ENCODE measurements at places on chromosomes 11 and 22.
A peak's percentile ranks its signal among the peaks of the same experiment; 100 is the strongest.

- H3K36me3 ChIP-seq = no peaks in the 10 kb centered on the region
- DNase-seq = no peak
- no peaks in the 10 kb centered on the region for H3K27me3 ChIP-seq
Observed at GRCh38 chr11:15903246-15903645, 453.1 kb downstream of the SOX6 start.

DNA sequence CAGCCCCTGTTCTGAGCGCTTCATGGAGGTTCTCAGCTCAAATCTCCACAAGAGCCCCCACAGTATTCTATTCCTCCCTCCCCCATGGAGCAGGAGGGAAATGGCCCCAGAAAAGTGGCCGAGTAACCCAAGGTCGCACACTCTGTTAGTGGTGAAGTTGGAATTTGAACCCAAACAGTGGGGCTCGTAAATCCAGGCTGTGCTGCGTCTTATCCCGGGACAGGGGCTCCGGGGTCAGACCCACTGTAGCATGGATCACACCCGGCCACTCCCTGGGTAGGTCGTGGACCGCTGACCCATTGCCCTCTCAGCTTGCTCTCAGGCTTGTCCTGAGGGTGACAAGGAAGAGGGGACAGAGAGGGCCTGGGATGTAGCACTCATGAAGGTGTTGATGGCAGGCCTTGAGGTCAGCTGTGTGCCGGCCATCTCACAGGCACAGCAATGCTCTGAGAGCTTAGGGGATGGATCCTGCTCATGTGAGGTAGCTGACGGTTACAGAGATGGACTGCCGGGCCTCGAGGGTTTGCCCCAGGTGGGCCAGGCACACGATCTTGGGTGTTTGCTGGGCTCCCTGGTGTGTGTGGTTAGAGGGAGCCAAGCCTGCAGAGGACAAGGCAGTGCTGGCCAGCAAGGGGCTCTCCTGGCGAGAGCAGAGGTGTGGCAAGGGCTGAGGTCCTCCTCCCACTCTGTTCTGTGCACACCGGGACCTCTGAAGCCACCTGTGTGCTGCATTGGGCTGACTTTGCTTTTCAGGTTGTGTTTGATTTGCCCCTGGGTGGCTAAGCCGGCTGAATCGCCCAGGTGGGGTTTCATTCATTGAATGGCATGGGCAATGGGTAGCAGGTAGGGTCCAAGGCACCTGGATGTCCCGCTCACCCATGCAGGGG lies 2.3 kb upstream of the FGF19 start:
- no peaks in the 10 kb centered on the region for H3K4me1 ChIP-seq
- peaks cover 8% of the 10 kb centered on the region for H3K27me3 ChIP-seq
- no peak for DNase-seq
- H3K27ac ChIP-seq = no peak overlapping the region
- H3K4me3 ChIP-seq = no peak overlapping the region
- no peaks in the 10 kb centered on the region for H3K36me3 ChIP-seq

GRCh38 chr11:97409141-97409540 lies 1019.3 kb downstream of the JRKL start:
- no peak overlapping the region for H3K4me3 ChIP-seq
- no peaks in the 10 kb centered on the region for H3K4me1 ChIP-seq
- H3K27ac ChIP-seq = no peak overlapping the region
- no peaks in the 10 kb centered on the region for H3K36me3 ChIP-seq
- DNase-seq = no peak

DNA sequence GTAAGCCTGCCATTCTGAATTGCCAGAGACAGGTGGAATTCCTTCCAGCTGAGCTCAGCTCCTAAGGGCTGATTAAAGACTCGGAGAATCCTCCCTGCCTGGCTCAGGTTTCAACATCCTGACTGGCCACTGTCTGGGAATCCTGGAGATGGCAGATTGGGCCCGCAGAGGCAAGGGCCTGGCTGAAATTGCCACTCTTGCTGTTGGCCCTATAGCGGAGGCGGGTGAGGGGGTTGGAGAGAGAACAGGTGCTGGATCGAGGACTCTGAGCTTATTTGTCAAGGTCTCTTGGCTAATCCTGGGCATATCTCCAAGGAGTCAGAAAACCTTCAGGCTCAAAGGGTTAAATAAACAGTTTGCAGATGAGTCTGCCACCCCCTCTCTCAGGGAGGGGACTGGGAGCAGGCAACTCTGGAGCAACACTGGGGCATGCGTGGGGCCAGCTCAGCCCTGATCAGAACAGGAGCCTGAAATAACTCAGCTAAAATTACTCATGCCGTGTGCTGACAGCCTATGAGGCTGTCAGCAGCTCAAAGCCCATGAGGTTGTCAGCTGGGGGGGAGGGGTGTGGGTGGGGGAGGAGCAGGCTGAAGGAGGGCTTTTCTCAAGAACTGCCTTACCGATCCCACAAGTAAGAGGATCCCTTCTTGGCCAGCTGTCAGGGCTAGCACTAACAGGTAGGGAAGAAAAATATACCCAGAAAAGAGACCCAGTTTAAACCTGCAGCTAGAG lies 14.7 kb upstream of the MFRP start:
- peaks cover 39% of the 10 kb centered on the region for H3K4me1 ChIP-seq
- peak overlapping the region; percentile 81 for H3K4me3 ChIP-seq
- H3K36me3 ChIP-seq = peaks cover 19% of the 10 kb centered on the region
- H3K27ac ChIP-seq = peak overlapping the region; percentile 95
- peak; percentile 94 for DNase-seq
- H3K27me3 ChIP-seq = no peaks in the 10 kb centered on the region

DNA sequence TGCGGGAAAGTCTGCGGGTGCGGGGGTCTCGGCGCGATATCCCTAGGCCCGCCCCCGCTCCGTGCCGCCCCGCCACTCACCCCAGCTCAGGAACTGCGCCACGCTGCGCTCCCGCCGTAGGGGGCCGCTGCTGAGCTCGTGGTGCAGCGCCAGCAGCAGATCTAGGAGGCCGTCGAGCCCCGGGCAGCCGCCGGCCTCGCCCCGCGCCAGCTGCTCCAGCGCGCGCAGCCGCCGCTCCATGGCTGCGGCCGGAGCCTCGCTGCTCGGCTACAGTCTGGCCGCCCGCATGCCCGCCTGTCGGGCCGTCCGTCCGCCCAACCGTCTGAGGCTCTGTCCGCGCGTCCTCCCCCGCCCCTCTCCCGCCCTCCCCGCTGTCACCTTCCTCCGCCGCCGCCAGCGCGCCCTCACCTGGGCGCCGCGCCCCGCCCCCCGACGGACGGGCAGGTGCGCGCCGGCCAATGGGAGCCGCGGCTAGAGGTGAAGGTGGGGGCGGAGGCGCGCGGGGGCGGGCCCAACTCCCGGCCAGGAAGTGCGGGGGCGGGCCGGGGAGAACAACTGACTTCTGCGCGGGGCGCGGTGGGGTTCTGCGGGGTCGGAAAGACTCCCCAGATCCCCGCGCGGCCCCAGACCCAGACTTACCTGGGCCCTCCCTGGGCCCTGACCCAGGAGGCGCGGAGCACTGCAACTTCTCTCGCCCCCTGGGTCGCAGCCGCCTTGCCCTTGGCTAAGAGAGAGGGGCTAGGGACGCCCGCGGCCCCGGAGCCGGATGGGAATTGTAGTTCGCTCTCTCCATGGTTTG lies at the start of gene CDC42BPG:
CDC42BPG (minus strand) TSS at position 324 of the 799 bp plus-strand sequence; CDS start at position 240, 84 bp downstream.
- no peaks in the 10 kb centered on the region for H3K27me3 ChIP-seq
- peaks cover 3% of the 10 kb centered on the region for H3K36me3 ChIP-seq
- peak within 1 kb of the TSS; percentile 72 for H3K4me3 ChIP-seq
- peaks cover 20% of the 10 kb centered on the region for H3K4me1 ChIP-seq
- peak within 1 kb of the TSS; percentile 67 for H3K27ac ChIP-seq

DNA sequence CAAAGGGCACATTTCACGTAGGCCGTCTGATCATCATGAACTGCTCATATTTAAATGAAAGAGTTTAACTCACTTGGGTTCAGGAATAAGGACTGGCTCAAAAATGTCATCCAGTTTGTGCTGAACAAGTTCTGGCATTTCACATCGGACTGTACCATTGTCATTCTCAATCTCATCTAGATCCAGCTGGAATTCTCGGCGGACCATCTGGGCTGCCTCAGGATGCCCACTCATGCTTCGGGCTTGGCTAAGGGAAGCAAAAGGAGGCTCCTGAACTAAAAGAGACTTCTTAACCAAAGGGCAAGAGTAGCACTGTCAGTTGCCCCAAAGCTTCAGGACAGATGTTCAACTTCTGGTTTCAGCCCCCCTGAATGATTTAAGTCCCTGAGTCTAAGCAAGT lies 40.2 kb downstream of the F2 start:
- peaks cover 25% of the 10 kb centered on the region for H3K36me3 ChIP-seq
- H3K27me3 ChIP-seq = no peaks in the 10 kb centered on the region
- H3K27ac ChIP-seq = no peak overlapping the region
- no peak overlapping the region for H3K4me3 ChIP-seq

GRCh38 chr11:23570828-23571227 lies 710.6 kb upstream of the CCDC179 start:
- H3K4me3 ChIP-seq = no peak overlapping the region

- peak; percentile 75 for DNase-seq
- H3K27me3 ChIP-seq = no peaks in the 10 kb centered on the region
- no peaks in the 10 kb centered on the region for H3K36me3 ChIP-seq
- no peak overlapping the region for H3K27ac ChIP-seq
- no peak overlapping the region for H3K4me3 ChIP-seq
Observed at GRCh38 chr11:2839395-2839943, 46.1 kb downstream of the CDKN1C start.

- H3K4me3 ChIP-seq = no peak overlapping the region
- H3K36me3 ChIP-seq = no peaks in the 10 kb centered on the region
- H3K27ac ChIP-seq = no peak overlapping the region
- no peaks in the 10 kb centered on the region for H3K4me1 ChIP-seq
Observed at GRCh38 chr11:19597206-19597605, 115.4 kb upstream of the NAV2 start.

DNA sequence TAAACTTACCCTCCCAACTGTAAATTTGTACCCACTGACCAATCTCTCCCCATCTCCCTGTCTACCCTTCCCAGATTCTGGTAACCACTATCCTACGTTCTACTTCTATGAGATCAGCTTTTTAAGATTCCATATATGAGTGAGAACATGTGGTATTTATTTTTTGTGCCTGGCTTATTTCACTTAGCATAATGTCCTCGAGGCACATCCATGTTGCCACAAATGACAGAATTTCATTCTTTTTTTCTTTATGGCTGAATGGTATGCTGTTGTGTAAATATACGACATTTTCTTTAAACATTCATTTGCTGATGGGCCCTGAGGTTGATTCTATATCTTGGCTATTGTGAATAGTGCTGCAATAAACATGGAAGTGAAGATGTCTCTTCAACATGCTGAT lies 74.7 kb upstream of the RRM1 start:
- no peak overlapping the region for H3K4me3 ChIP-seq
- H3K36me3 ChIP-seq = no peaks in the 10 kb centered on the region
- no peaks in the 10 kb centered on the region for H3K4me1 ChIP-seq
- H3K27me3 ChIP-seq = no peaks in the 10 kb centered on the region
- no peak overlapping the region for H3K27ac ChIP-seq
- no peak for DNase-seq

GRCh38 chr11:126341760-126342161 lies 13.7 kb upstream of the ST3GAL4 start:
- H3K27me3 ChIP-seq = no peaks in the 10 kb centered on the region
- DNase-seq = no peak
- no peak overlapping the region for H3K27ac ChIP-seq

GRCh38 chr22:20268279-20269012 lies at the start of gene RTN4R:
Gene RTN4R, minus strand, starts transcription at chr22:20268318. Its CDS starts 226 bp downstream, at chr22:20268092.
- no peaks in the 10 kb centered on the region for H3K36me3 ChIP-seq
- peak; percentile 86 for DNase-seq
- H3K4me1 ChIP-seq = no peaks in the 10 kb centered on the region
- no peaks in the 10 kb centered on the region for H3K27me3 ChIP-seq
- no peak within 1 kb of the TSS for H3K27ac ChIP-seq

- H3K4me1 ChIP-seq = peaks cover 11% of the 10 kb centered on the region
- H3K36me3 ChIP-seq = no peaks in the 10 kb centered on the region
- H3K4me3 ChIP-seq = no peak overlapping the region
- H3K27me3 ChIP-seq = no peaks in the 10 kb centered on the region
- H3K27ac ChIP-seq = peak overlapping the region; percentile 36
Observed at GRCh38 chr11:66328302-66329144, 7.7 kb downstream of the RIN1 start.

DNA sequence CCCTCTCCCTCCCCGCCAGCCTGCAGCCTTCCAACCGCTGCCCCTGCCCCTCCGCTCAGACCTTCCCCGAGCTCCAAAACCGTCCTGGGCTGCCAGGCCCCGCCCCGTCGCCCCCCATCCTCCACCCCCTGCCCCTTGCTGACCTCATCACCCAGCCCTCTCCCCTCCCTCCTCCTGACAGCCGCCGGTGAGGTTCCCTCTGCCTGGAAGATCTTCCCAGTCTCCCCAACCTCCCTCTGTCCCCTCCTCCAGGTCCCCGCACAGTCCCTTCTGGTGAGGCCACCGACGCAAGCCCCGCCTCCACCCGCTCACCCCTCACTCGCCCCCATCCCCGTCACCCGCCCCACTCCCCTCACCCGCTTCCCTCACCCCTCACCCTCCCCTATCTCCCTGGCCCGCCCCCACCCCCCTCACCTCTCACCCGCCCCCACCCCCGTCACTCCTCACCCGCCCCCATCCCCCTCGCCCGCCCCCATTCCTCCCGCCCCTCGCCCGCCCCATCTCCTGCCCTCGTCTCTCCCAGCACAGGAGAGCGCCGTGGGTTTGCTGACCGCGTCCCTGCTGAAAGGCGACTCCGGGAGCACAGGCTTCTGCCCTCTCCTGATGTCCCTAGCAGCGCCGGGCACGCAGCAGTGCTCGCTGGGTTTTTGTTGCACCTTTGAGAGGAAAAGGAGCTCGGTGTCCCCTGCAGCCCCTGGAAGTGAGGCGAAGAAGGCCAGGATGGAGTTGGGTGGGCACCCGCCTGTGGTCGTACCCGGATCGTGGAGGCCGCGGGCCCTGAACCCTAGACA lies 16.4 kb upstream of the UPK3A start:
- no peak for DNase-seq
- H3K36me3 ChIP-seq = no peaks in the 10 kb centered on the region
- no peak overlapping the region for H3K27ac ChIP-seq
- H3K27me3 ChIP-seq = no peaks in the 10 kb centered on the region

DNA sequence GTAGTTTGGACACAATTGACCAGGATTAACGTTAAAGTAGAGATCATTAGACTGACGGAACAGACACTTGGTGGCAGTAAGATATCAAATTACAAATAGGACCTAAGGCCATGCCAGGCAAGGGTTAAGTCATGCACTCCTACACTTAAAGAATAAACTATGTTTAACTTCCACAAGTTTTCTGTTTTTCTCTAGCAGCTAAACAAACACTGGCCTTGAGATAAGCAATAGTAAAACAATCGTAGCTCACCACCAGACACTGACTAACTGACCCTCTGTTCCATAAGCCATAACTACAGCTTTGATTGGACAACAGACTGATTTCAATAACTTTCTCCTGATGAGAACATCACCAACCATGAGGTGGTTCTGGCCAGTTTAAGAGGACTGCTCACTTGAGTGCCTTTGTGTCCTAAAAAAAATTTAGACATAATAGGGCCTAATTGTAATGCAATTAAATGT lies 2.0 kb upstream of the CEP126 start:
- H3K27me3 ChIP-seq = no peaks in the 10 kb centered on the region
- peak; percentile 4 for DNase-seq
- no peak overlapping the region for H3K27ac ChIP-seq
- no peaks in the 10 kb centered on the region for H3K36me3 ChIP-seq

- no peak for DNase-seq
- H3K36me3 ChIP-seq = no peaks in the 10 kb centered on the region
- no peak overlapping the region for H3K4me3 ChIP-seq
- no peak overlapping the region for H3K27ac ChIP-seq
Observed at GRCh38 chr11:122780296-122780949, 57.9 kb upstream of the CRTAM start.

- DNase-seq = no peak
- no peaks in the 10 kb centered on the region for H3K4me1 ChIP-seq
- H3K27ac ChIP-seq = no peak overlapping the region
Observed at GRCh38 chr11:119529936-119530335, 107.0 kb upstream of the THY1 start.
